ENCODE measurements at places on chromosomes 16 and 17.

GRCh38 chr16:1524366-1524765, 9.1 kb upstream of the TMEM204 start:
- ATAC-seq = no peak

- no peak for ATAC-seq
Observed at GRCh38 chr16:26688105-26688504, 378.6 kb upstream of the C16orf82 start.

DNA sequence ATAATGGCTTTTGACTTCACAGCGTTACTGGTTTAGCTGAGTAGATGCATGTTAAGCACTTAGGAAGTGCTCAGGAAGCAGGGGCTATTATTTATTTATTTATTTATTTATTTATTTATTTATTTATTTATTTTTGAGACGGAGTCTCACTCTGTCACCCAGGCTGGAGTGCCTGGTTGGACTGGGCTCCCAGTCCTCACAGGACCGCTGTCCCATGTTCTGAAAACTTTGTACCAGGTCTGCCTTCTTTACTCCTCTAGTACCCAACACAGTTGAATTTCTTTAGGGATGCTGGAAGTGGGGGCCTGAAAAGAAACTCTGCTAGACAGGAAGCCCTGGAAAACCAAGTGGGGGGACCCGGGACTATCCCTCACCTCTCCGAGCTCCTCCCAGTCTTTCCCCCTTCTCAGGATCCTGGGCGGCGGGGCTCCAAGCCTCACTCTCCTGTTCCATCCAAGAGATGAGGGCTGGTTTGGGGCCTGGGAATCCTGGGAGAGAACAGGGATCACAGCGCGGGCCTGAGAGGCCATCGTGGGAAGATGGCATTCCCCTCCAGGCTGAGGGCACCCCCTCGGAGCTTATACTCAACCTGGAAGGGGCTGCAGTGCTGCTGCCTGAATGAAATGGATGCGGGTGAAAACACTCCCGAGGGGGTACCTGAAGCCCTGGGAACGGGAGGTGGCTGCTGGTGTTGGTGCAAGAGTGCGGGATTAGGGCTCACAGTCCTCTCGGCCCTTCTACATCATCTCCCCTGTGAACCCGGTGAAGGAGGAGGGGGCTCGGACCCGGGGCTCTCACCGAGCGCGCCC, 674 bp downstream of the ZNF688 start:
- ATAC-seq = no peak

DNA sequence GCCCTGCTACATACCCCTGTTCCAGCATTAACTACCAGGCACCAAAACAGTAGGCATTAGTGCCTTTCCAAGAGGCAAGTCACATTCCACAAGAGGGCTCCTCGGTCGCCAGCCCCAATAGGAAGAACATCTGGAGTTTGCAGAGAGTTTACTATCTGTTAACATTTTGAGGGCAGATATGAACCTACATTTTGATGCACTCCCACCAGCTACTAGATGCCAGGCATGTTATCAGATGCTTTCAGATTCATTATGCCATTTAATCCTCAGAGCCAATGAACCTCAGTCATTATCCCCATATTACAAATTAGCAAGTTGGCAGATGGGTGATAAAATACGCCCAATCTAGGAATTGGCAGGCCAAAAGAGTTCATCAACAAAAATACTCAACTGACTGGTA, 4.2 kb upstream of the CMTM2 start:
- no peak for ATAC-seq

- ATAC-seq = no peak
Observed at GRCh38 chr17:4064366-4064765, 78.5 kb downstream of the ZZEF1 start.

DNA sequence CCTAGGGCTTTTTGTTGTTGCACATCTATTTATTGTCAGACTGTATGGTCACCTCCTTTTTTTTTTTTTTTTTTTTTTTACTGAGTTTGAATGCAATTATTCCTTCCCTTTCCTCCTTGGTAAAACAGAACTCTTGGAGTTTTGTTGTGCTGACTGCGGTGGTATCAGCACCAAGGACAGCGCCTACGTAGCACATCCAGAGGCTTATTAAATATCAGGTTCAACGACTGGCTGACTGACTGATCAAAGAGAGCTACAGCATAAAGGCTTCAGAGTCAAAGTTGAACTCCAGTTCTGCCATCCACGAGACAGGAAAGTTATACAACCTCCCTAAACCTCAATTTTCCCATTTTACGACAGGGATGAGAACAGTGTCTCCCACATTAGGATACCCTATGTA, 86.1 kb upstream of the RBFOX1 start:
- no peak for ATAC-seq

GRCh38 chr17:1329745-1330343, 50.4 kb downstream of the TRARG1 start:
- no peak for ATAC-seq

- ATAC-seq = no peak
Observed at GRCh38 chr17:76053246-76054111, 18.8 kb downstream of the SRP68 start.

DNA sequence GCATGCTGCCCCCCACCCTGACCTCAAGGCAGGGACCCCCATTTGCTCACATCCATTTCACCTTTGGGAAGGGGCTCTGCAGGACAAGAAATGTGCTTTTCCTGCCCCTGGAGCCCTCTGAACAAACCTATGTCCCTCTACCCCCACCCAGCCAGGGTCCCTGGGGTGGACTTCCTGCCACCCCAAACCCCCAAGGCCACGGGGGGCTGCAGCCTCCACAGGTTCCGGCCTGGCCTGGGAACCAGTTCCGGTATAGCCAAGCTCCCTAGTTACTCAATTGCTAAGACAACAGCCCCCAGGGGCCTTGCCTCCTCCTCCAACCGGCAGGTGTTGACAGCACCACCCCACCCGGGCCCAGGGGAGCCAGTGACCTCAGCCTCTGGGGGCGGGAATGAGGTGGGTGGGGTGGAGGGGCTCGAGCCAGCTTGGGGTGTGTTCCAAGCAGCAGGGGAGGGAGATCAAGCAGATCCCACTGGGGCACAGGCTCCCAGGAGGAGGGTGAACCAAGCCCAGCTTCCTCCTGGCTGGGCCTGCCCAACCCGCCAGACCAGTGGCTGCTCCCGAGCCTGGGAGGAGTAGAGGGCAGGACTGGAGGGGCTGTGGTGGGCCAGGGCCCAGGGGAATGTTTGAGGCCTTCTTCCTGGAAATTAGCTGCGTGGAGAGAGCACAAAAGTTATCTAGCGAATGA, 6.6 kb downstream of the PNMT start:
- ATAC-seq = no peak

DNA sequence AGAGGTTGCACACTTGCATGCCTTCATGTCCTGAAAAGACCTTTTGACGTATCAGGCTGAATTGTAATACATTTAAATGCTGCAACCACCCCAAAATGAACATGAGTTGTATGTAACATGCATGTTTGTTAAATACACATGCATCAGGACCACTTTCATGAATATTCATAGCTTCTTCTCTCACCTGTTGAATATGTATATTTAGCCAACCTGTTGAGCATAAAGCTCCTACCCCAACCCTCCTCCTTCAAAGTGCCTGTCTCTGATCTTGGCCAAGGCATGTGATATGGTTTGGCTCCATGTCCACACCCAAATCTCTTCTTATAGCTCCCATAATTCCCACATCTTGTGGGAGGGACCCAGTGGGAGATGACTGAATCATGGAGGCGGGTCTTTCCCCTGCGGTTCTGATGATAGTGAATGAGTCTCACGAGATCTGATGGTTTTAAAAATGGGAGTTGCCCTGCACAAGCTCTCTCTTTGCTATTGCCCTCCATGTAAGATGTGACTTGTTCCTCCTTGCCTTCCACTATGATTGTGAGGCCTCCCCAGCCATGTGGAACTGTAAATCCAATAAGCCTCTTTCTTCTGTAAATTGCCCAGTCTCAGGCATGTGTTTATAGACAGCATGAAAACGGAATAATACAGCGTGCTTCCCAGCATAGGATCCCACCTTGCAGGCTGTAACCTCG, 3.8 kb upstream of the CRYM start:
- no peak for ATAC-seq

- ATAC-seq = peak; percentile 56
Observed at GRCh38 chr17:80892019-80892855, 99.4 kb upstream of the CHMP6 start.

DNA sequence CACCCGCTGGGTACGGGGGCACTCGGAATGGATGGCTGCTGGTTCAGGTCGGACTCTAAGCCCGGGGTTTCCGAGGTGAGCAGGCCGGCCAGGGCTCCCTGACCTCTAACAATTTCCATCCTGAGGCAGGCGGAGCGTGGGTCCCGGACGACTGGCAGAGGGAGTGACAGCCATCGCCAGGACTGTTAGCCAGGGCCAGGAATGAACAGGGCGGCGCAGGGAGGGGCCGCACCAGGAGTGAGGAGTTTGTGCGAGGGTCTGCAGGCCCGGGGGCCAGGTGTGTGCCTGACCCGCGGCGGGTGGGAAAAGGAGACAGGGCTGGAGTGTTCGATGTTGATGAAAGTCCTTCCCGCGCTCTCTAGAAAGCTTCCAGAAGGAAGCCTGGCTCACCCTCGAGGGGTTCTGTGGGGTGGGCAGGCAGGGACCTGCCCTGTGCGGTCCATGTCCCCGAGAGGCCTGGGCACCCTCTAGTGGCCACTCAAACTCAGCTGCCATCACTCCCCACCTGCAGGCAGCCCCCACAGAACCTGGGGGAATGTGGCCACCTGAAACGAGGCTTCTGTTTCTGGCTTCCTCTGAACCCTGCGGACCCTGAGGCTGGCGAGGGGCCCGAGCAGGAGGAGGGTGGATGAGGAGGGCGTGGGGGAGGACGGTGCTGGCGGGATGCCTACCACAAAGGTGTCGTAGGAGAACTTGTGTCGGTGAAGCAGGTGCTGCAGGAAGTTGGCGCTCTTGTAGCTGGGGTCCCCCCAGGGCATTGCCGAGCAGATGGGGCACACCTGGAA, 8.2 kb downstream of the RNF166 start:
- ATAC-seq = no peak

GRCh38 chr16:610513-611381, 20.0 kb upstream of the WFIKKN1 start:
- ATAC-seq = peak; percentile 51

DNA sequence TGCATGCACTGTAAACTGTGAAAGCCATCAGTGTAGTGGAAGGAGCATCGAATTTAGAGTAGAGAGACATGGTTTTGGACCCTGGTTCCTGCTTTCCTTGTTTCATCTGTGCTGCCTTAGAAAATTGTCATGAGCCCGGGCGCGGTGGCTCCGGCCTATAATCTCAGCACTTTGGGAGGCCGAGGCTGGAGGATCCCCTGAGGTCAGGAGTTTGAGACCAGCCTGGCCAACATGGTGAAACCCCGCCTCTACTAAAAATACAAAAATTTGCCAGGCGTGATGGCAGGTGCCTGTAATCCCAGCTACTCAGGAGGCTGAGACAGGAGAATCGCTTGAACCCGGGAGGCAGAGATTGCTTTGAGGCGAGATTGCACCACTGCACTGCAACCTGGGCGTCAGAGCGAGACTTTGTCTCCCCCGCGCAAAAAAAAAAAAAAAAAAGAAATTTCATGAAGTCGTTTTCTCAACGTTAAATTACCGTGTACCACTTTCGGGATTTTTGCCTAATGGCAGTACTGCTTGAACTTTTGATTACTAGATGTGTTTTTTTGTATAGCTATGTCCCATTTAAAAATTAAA, 912 bp downstream of the COQ7 start:
- ATAC-seq = no peak

DNA sequence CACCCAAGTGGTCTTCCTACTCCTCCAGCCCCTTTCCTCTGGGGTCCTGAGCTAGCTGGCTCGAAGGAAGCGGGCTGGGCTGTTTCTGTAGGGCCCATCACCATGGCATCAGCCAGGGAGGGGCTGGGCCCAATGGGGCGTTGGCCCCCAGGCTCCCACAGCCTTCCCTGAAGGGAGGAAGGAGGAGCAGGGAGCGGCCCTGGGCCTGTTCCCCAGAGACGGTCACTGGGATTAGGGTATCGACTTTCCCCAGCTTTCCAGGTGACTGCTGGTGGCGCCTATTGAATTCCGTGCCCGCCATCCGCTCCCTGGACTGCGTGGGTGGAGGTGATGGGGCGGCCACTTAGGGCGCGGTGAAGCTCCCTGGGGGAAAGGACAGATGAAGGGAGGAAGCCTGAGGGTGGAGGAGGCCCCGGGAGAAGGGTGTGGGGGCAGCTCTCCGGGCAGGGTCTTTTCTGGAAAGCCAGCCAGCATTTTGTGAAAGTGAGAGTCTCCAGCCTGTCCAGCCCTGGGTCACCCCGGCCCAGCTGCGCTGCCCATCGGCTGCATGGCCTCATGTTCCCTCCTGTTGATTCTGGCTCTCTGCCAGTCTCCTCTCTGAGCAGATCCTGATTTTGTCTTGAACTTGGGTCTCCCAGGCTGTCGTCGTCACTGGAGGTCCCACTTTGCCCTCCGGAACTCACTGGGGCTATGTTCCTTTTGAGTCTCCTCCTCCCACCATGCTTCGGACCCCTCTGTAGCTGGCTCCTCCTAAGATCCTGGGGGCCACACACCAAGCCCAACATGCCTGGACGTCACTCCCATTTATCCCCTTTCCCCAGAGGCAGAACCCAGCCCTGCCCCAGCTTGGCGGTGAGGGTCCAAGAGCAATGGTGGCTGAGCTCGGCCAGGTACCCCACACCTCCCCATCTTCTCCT, 9.8 kb downstream of the NHERF1 start:
- peak; percentile 37 for ATAC-seq

DNA sequence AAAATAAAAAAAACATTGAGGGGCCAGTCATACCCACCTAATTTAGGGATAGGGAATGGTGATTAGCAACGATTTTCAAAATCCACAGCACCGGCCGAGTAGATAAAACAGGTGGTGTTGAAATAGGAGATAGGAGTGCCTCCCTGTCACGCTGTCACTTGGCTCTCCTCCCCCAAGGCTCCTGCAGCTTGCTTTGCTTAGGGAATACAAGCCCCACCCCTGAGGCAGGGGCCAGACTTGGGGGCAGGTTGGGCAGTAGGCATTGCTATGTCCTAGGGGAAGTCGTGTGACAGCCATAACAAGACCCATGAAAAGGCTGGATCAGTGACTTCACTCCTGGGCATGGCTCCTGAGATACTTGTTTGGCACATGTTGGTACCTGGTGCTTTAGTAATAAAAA, 25.8 kb downstream of the POLR2A start:
- no peak for ATAC-seq

DNA sequence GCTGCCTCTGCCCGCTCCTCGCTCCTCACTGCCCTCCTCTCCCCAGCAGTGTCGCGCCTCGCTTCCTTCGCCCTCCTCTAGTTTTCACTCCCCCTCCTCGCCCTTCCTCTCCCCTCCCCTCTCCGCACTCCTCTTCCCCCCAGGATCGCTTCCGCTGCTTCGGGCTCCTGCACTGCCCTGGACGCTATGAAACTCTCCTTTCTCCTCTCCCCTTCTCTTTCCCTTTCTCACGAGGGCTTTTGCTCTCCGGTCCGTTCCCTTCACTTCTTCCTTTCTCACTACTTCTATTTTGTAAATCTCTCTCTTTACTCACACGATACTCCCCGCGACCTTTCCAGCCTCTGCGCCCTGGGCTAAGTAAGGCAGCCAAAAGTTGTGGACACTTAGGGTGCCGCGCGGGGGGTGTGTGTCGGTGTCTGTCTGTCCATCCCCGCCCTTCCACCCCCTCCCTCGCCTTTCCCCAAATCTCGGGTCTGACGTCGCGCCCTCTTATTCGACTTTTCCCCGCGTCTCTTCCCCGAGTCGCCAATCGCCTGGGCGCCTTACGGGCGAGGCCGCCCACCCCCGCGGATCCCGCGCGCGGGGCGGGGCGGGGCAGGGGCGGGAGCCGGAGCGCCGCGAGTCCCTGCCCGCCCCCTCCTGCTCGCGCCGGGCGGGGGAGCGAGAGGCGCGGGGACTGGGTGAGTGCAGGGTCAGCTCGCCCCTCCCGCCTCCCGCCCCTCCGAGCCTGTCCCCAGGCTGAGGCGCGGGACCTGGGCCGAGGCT, at the start of gene IRX3:
Gene IRX3, minus strand, starts transcription at position 422 of the 765 bp plus-strand sequence. CDS start 737 bp downstream, outside the sequence.
- ATAC-seq = peak; percentile 68
